ENCODE measurements at places on chromosomes 7 and 10.
A peak's percentile ranks its signal among the peaks of the same experiment; 100 is the strongest.

DNA sequence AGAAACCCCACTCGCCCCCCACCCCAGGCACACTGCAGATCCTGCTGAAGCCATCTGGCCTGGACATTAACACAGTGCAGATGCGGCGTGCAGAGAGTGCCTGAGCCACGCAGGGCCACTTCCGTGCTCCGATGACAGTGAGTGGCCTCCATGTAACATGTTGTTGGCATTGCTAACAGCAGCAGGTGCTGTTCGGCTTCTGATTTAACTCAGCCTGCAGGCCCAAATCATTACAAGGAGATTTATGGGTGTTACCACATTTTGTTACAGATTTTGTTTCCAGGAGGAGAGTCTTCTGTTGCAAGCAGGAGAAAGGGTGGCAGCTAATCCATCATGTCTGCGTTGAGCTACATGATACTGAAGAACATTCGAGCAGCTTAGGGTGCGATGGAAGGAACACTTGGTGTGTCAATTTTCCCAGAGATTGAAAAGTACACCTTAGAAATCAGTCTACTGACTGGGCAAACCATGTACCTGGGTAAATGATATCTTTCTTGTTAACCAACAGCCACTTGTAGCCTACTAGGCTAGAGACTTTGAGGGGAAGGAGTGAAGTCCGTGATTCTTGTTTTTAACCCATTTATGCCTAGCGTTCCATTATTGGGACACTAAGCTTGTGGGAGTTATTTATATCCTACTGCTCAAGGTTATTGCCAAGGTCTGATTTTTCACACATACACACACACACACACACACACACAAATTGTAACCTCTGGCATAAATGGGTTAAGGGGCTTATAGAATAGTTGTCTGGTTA is 90.0 kb downstream of the JCAD start:
- no peak for DNase-seq

DNA sequence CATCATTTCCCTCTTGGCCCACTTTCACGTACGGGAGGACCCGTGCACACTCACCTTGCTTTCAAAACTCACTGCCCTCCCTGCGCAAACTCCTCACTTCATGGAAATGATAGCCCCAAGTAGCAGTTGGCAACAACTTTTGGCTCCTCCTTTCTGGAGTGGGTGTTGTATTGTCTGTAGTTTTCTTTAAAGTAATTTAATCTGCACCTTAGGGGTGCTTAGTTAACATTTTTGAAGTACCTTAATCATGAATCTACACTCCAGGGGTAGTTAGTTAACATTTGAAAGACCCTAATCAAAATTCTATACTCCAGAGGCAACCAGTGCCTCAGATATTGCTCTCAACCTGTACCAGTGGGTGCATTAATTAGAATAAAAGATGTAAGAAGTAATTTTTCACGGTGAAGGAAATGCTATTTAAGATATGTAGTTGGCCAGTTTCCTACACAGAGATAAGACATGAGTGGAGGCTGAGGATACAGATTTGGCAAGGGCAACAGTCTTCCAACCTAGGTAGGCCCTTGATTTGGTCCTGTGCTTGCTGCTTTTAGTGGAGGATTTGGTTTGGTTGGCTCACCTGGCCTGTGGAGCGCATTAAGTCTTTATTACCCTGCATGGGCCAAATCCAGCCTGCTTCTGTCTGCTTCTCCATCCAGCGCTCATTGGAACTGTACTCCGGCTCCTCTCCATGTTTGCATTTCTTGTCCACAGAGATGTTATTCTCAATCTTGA is 93.0 kb downstream of the EXOC4 start:
- DNase-seq, result no peak

DNA sequence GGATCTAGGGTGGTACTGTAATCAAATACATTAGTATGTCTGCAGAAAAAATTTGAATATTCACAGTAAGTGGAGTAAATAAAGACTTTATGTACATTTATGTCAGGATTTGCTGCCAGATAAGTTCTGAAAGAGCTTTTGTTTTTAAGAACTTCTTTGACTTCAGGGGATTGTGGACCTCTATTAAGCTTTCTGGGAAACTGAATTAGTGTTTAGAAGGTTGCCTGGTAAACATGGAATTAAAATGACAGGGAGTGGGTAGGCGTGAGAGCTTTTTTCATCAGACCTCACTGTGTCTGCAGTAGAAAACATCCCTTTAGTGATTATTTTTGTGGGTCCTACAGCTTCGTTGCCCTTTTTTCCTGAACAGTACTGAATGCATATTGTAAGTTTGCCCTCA is 15.7 kb downstream of the SDHAF3 start:
- no peak for DNase-seq

DNA sequence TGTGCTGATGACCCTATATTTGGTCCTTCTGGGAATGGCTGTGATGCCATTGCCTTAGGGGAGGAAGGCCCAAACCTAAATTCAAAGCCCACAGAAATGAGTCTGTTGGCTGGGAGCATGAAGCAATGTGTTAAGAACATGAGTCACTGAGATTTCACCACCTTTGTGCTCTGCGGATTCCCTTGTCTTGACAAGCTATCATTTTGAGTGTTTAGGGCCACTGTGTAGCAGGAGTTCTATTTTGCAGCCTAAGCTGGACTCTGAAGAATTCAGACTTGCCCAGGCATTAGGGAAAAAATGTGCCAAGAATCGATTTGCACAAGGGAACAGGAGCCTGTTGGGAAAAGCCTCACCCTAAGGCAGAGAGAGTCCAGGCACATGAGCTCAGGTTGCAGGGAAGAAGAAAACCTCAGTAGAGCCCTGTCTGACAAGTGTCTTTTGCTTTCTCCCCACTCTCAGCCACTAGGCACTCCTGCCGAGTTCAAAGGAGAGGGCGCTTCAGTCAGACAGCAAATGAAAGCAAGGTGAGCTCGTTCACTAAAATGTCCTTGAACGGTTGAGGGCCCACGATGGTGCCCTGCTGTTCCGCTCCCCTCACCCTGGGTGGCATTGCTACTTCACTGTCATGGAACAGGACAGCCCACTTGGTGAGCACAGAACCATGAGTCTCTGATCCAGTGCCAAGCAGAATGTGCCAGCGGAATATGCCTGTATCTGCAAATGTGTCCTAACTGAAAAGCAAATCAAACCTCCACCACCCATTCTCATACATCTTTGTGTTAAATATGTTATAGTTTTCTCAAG is 93.6 kb downstream of the PRLHR start:
- DNase-seq, result peak; percentile 31

DNA sequence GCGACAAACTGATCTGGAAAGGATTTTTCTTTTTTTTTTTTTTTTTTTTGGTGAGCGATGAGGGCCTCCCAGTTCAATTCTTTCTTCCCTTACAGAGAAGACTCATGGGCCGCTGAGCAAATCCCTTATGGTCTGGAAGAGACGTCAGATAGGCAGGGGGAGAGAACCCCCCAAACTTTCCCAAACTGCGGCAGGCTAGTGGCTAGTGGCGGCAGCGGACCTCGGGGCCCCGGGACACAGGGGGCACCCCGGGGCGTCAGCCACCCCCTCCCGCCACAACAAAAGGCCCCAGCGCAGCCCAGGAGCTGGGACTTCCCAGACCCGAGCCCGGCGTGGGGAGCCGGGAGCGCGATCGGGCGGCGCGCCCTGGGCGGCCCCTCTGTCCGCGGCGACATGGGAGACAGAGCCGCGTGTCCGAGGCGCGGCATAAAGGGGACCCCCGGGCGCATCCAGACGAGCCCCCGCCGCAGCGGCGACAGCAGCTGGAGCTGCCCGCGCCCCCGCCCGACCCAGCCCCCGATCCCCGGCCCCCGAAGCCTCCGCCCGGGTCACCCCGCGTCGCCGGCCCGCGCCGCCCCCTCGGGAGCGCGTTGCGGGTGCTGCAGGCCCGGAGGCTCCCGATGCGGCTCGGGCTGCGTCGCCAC is 755 bp downstream of the FAM171A1 start:
- DNase-seq, result no peak

DNA sequence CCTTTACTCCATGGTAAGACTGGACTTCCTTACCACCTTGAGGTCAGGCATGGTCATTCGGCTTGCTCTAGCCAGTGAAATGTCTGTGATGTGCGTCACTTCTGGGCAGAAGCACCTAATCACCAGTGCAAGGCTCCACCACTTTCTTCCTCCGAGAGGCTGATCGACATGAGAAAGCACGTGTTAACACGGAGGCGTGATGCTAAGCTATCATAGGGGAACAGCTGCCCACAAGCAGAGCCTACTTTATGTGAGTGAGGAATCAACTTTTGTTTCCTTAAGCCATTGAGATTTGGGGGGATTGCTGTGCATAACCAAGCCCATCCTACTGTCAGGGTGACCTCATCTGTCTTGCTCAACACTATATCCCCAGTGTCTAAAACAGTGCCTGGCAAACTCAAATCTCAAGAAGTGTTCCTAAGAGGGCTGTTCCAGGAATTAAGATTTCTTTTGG is 23.1 kb upstream of the SAR1A start:
- DNase-seq, result no peak

DNA sequence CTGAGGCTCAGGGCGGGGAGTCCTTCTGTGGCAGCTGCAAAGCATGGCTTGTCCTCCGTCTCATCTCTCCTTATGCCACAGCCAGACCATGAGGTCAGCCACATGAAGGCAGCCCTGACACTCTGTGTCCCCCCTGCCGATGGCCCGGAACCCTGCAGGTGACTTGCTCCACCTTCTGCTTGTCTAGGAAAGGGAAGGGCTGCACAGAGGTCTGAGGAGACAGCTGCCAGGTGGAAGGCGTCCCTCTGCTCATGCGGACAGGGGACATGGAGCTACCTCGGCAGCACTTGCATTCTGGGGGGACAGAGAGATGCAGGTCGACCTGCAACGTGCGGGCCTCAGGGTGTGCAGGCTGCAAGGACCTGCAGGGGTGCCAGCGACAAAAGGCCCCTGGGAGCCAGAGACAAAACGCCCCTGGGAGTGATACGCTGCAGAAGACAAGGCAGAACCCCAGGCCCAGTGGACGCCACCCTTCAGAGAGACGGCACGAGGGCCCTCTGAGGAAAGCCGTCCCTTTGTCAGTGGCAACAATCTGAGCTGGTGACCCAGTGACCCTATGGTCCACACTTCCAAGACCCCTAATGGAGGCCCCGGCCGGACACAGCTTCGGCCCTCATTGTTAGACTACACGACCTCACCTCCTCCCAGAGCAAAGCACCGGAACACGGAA is 205.2 kb upstream of the PPP2R2D start:
- DNase-seq, result no peak

All from AG09319 (cell line).